ENCODE measurements at places on chromosomes 5 and 9.

DNA sequence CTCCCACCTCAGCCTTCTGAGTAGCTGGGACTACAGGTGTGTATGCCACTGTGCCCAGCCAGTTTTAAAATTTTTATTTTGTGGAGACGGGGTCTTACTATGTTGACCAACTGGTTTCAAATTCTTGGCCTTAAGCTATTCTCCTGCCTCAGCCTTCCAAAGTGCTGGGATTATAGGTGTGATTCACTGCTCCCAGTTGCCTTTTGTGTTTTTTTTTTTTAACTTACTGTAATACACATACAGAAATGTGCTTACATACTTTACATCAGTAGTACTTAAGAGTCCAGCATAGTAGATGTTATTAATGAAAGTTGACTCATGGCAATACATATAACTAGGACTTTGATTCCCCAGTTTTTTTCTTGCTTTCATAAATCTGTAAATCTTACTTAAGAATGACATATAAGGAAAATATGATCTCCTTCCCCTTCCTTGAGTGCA is 4.7 kb downstream of the MAN2A1 start:
- DNase-seq = no peak

- DNase-seq = no peak
These were observed 10.5 kb upstream of the ERCC6L2 start for GRCh38 chr9:95864852-95865580.

- no peak for DNase-seq
These were observed 7.9 kb downstream of the SLC2A6 start for GRCh38 chr9:133470988-133471387.

GRCh38 chr5:132688536-132689339 is 14.9 kb downstream of the IL4 start:
- DNase-seq = no peak

DNA sequence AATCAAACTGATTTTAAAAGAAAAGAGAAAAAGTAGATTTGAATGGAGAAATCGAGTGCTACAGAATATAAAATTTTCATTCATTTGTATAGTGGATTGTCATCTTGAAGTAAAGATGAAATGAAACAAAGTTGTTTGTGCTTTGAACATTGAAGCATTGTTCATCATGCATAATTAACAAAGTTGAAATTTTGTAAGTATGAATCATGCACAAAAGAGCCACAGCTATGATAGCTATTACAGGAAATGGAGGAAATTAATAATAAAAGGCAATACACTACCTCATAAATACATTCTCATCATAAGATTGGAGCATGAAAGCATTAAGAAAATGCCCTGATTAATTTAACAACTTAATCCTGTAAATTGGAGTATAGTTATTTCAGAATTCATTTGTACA is 153.4 kb upstream of the TLX3 start:
- no peak for DNase-seq

- no peak for DNase-seq
These were observed 72.3 kb downstream of the LMNB1 start for GRCh38 chr5:126849101-126849678.

- DNase-seq = no peak
These were observed 3.9 kb upstream of the ALDH1B1 start for GRCh38 chr9:38388283-38389223.

DNA sequence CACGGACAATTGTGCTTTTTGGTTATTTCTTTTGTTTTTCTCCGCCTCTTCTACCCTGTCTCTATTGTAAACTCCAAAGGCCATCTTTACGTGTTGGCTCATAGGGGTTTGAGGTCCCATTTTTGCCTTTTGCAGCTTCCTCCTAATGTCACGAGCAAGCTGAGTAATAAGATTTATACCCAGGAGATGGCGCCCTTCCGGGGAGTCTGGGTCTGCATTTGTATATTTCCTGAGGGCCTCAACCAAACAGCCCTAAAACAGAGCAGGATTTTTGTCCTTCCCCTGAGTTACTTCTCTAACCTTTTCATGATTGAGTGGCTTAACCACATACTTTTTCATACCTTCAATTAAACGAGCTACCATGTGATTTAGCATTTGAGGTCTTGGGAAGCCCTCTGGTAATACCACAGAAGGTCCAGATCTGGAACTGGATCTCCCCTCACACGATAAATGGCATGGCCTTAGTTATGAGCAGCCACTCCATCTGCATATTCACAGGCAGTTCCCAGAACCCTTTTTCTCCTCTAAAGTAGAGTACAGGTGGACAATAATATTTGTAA is 11.2 kb upstream of the CFAP95 start:
- DNase-seq = peak; percentile 42

DNA sequence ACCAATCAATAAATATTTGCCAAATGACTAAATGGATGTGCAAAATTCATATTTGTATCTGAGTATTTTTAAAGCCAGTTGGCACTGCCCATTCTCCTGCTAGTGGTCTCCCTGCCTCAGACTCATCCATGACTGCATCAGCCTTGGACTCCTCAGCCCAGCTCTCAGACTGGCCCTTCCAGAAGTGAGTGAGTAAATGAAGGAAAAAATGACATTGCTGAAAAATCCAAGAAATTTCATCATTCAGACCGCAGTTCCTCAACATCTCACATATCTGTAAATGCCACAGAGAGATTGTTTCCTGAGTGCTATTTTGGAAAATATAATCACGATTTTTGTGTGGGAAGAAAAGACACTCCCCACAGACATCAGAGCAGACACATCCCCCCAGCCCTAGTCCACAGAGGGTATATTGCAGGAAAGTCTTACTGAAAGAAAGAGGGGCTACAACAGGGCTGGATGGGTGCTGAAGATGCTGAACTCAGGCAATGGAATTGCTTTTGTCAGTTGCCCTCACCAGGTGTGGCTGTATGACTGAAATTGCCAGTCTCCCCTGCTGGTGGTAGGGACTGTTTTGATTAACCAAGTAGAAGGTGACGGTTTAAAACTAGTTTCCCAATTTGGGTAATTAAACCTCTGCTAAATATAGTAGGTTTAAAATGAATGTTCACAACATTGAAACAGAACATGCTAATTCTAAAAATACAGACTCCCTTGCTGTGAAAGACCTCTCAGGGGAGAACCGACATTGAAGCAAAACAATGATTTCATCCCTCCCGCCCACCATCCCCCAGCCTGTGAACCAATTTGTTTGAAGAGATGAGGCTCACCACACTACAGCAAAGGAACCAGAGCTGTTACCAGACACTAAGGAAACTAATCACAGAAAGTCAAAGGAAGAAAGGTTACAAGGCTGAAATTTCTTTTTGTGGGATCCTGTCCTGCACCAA is 158.8 kb downstream of the DEPDC1B start:
- no peak for DNase-seq

GRCh38 chr5:143445776-143446175 is 42.3 kb upstream of the NR3C1 start:
- no peak for DNase-seq

GRCh38 chr5:111454776-111455175 is 57.6 kb downstream of the STARD4 start:
- no peak for DNase-seq

- DNase-seq = peak; percentile 41
These were observed 1.1 kb downstream of the PRR7 start for GRCh38 chr5:177447611-177448243.

- no peak for DNase-seq
These were observed 7.1 kb downstream of the SPACA9 start for GRCh38 chr9:132885720-132886333.

- no peak for DNase-seq
These were observed 118.4 kb downstream of the CTNND2 start for GRCh38 chr5:11785771-11786352.

GRCh38 chr5:132446621-132447020 is 44.0 kb downstream of the IRF1 start:
- no peak for DNase-seq

DNA sequence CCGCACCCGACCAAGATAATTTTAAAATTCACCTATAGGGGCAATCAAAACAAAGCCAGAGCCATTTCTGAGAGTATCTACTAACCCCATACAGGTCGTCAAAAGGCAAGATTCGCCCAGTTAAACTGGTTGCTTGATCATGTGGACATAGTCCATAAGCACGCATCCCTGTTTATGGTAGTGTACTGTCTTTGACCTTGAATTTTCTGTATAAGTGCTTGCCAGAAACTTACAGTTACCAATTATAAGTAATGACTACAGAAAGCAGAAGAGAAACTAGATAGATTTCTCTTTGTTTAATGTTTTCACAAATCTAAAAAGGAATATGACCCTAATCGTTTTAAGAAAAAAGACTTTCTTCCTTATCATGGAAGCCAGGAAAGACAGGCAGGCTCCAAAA is 25.6 kb downstream of the SLC31A1 start:
- no peak for DNase-seq

DNA sequence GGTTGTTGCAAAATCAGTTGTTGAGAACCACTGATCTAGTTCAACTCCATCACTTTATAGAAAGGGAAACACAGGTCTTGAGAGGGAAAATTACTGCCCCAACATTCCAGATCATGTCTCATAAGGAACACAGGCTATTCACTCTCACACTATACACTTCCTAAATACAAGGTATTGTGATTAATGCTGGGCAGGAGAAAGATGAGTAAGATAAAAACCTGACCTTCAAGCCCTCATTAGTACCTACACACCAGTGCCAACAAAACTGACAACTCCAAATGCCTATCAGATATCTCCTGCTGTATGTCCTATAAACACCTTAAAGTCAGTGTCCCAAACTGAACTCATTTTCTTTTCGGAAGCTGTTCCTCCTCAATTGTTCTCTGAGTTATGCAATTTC is 8.2 kb downstream of the GNE start:
- DNase-seq = no peak

GRCh38 chr5:123964884-123965283 is 452.9 kb downstream of the CSNK1G3 start:
- DNase-seq = no peak

DNA sequence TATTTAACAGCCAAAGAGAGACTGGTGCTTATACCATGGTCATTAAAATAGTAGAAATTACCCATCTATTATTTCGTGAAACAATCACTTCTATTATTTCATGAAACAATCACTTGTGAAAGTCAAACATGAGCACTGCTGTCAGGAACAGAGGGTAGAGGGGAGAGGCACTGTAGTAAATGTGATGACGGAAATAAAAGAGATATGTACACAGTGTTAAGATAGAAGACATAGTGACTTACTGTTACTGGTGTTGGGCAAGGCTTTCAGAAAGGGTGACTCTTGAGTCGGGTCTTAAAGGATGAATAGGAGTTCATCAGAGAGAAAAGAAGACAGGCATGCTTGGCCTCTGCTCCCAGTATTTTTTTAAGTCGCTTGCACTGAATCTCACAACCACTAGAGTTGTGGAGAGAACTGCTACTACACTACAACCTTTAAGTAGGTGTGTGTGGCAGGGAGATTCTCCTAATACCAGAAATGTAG is 162.6 kb upstream of the GNA14 start:
- DNase-seq = no peak

GRCh38 chr5:149760854-149761187 is 30.7 kb downstream of the PPARGC1B start:
- DNase-seq = no peak

Measured in endothelial cell (in vitro differentiated cells).